ENCODE measurements at places on chromosomes 2 and 18. TPM values are rescaled to one million over a fixed set of nuclear protein-coding genes. Genes with fewer than 3 reads are reported as not detected.

Gene CRYGD
- total RNA-seq = not detected

DNA sequence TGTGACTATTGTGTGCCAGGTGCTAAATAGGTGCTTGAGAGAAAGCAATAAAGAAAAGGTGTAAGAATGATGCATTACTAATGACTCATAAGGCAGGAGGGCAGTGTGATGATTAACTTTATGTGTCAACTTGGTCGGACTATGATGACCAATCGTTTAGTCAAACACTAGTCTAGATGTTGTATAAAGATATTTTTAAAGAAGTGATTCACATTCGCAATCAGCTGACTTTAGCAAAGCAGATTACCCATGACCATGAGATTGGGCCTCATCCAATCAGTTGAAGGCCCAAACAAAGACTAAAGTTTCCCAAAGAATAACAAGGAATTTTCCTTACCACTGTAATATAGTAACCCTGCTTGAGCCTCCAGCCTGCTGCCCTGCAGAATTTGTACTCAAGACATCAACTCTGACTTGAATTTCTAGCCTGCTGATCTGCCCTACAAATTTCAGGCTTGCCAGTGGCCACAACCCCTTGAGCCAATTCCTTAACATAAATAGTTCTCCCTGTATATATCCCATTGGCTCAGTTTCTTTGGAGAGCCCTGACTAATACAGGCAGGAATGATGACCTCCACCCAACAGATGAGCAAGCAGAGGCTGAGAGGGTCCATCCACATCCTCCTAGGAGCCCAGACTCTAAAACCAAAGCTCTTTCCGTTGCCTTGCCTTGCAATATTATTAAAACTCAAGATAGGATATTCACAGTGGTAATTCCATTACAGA is 132.6 kb downstream of the ACTR3 start:
- DNase-seq = peak; percentile 96

- peak; percentile 32 for DNase-seq
These were observed 193.6 kb downstream of the MTCL1 start for GRCh38 chr18:8899000-8899399.

DNA sequence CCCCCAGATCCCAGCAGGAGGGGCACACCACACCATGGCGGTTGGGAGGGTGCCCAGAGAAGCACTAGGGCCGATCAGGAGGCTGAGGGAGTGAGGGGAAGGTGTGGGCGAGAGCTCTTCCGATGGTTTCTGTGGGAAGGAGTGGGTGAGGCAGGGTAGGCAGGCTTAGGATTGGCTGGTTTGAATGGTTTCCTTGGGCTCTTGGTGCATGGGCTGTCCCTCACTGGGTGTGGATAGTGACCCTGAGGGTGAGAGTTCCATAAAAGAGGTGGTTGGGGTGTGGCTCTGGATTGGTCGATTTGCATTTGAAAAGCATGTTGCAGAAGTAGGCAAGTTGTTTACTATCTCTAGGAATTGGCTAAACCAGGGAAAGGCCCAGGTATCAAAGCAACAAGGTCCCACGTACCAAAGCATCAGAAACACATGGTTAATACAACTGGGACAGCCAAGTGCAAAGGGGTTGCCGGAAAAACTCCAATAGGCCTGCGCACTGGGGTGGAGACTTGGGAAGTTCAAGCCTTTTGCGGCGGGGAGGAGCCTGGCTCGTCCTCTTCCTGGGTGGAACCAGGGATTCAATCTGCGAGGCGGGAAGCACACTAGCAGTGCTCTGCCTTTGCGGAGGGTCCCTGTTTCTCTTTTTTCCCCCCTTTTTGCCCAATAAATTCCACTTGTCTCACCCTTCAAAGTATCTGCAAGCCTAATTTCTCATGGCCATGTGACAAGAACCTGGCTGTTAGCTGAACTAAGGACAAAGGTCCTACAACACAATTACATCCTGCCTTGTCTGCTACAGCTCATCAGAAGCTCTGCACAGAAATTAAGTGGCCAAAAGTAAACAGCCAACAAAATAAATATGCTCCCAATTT is 43.2 kb downstream of the IL1R2 start:
- no peak for DNase-seq

- no peak for DNase-seq
These were observed 23.8 kb upstream of the EML6 start for GRCh38 chr2:54699665-54700064.

Gene ERFE
- 25.3 TPM for total RNA-seq

GRCh38 chr2:38932586-38932985 is 42.9 kb downstream of the ARHGEF33 start:
- no peak for DNase-seq

DNA sequence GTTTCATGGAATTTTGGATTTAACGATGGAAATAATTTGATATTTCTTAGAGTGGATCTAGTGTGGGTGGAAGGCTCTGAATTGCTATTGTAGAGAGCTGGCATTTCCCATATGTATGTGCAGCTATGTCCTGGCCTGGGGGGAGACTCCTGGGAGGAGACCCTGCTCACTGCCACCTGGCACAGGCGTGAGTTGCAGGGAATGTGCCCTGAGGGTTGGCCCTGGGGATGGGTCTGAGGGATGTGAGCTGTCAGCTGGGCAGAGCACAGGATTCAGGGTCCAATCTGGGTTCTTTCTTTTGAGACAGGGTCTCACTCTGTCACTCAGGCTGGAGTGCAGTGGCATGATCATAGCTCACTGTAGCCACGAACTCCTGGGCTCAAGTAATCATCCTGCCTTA is 120.2 kb downstream of the CLIP4 start:
- DNase-seq = no peak

DNA sequence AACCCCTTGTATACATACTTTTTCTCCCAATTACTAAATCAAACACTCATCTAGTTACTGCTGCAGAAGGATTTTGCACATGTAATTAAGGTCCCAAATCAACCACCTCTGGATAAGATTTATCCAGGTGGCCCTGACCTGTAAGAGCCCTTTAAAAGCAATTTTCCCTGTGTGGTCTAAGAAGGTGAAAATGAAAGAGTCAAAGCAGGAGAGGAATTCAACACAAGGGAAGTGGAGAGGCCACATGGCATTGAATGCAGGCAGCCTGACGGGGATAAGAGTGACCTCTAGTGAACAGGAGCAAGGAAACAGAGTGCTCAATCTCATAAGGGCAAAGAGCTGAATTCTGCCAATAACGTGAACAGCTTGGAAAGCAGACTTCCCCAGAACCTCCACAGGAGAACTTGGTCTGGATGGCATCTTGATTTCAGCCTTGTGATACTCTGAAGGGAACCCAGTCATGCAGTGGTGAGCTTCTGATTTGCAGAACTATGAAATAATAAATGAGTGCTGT is 27.2 kb downstream of the PPP3R1 start:
- DNase-seq = peak; percentile 44

DNA sequence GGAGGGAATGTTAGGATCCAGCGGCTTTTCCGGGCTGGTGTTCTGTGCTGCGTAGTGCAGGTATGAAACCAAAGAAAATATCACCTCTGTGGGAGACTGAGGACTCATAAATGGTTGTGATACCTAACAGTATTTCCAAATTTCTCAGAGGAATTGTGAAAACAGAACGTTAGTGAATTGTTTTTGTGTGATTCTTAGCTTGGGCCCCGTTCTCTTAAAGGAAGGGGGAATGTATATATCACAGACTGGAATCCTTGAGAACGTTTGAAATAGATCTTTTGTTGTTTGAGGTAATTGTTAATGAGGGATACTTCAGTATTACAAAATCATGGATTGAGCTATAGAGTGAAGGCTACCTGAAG is 834 bp downstream of the ZNF638 start:
- DNase-seq = no peak

Gene FOXD4L1
- not detected for total RNA-seq

- peak; percentile 97 for DNase-seq
These were observed 52.3 kb downstream of the DIS3L2 start for GRCh38 chr2:232013701-232014353.

DNA sequence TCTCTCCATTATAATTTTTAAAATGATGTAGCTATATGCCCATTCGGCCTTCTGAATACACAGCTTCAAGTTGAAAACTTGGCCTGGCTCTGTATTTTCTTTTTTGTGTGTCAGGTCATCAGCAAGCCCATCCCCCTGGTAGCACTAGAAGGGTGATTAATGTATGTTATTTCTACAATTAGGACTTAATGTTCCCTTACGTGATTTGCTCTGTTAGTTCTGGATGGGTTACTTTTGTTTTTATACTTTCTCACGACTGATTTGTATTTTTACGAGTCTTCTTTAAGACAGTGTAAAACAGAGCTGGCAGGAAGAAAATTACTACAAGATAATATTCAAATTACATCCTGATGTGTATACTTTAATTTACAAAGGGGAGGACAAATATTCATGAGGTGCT is 88.4 kb upstream of the RGPD4 start:
- no peak for DNase-seq

All from A172 (cell line).